ENCODE measurements at places on chromosomes 2 and 18.

DNA sequence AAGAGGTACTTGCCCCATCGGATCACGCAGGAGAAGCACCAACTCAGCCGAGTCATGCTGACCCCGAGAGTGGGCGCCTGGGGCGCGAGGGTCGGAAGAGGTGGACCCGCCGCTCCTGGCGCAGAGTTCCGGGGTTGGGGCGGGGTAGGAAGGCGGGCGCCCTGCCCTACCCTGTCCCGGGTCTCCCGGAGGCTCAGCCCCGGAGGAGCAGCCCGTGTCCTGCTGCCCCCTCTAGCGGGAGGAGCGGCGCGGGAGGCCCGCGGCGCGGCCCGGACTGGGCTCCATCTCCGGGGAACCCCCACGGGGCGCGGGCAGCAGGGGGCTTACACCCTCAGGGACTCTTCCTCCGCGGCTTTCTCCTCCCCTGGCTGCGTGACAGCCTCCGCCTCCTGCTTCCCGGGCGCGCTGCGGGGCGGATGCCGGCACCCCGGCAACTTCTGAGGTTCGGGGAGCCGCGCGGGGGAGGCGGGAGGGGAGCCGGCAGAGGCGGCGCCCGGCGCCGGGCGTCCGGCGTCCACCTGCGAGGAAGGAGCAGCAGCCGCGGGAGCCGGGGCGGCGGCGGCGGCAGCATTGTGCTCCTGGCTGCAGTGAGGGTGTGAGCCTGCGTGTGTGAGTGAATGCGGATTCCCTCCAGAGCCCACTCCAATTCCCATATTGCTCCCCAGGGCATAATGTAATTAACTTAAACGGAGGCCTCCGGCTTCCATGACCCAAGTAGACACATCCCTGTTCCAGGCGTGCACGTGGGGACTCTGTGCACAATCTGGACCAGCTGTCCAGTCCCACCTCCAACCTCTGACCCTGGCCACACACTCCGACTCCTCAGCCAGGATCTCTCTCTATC is 7.6 kb upstream of the TNS1 start:
- DNase-seq, result peak; percentile 30

DNA sequence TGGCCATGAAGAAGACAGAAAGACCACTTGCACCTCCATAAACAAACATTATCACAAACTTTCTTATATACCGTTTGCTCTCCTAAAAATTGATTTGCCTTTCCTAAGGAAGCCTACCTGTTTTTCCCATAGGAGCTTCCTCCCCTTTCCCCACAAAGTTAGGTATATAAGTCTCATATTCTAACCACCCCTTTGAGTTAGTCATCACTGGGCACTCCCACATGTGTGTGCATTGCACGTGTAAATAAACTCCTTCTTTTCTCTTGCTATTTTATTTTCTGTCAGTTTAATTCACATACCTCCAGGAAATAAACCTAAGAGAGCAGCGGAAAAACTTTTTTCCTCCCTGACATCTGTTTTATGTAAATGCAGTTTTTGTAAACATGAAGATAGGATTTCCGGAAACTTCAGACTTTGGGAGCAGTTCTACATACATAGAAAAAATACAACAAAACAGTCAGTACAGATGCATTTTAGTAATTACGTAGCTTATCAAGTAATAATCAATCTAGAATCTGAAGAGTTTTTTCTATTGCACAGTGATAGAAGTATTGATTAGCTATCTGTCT is 46.6 kb downstream of the PLCL1 start:
- DNase-seq, result no peak

DNA sequence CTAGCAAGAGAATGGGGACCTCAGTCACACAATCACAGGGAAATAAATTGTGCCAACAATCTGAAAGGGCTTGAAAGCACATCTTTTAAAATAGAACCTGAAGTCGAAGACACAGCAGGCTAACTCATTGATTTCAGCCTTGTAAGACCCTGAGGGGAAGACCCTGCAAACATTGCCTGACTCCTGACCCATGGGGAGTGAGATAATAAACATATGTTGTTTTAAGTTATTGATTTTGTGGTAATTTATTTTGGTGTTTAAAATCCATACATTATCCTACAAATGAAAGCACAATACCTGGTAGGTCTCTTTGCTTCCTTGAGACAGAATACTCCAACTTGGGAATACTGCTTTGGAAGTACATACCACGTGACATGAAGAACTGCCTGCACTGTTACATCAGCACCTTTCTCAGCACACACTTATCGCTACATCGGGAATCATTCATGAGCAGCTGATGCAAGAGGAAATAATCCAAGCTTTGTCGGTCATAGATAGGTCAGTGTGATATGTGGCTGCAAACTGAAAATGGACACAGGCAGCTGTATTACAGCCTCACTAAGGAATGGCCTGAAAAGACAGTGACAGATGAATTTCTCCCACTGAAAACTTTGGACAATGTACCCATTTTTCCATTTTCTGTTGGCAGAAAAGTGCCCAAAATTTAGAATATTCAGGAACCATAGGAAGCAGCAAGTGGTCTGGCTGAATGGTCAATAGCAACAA is 494.5 kb upstream of the MAP2 start:
- DNase-seq, result no peak

GRCh38 chr2:74554820-74555531 is 456 bp downstream of the DOK1 start:
- no peak for DNase-seq

DNA sequence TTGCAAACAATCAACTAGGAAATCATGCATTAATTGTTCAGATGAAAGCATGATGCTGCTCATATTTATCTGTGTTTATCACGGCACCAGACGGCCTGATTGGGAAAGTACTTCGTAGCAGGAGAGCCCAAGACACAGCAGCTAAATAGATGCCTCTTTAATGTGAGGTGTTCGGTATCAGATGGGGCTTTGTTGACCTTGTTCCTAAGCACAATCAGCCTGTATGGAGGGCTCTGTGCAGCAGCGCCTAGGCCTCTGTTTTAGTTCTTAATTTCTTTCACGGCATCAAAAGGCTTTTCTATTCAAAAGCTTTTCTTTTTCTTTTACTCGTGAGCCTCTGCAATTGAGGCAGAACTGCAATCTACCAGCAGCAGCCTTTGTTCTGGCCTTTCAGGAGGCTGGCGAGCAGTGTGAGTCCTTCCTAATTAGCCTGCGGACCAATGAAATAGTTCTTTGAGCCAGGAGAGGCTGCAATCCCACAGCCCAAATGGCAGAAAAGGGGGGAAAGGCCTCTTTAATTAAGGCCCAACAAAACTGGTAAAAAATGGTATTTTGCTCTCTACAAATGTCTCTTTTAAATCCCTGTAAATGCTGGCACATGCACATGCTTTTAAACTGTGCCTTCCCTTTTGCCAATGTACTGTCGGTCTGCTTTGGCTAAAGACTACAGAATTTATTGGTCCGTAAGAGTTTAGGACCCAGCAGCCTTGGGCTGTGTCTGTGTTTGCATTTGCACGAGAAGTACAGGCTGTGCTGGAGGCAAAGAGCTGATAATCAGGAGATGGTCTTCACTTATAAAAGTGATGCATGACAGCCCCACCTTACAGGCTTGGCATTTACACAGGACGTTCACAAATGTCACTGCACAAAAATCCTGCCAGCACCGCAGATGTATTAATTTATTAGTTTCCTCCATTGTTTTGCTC is 159.6 kb downstream of the RND3 start:
- no peak for DNase-seq

DNA sequence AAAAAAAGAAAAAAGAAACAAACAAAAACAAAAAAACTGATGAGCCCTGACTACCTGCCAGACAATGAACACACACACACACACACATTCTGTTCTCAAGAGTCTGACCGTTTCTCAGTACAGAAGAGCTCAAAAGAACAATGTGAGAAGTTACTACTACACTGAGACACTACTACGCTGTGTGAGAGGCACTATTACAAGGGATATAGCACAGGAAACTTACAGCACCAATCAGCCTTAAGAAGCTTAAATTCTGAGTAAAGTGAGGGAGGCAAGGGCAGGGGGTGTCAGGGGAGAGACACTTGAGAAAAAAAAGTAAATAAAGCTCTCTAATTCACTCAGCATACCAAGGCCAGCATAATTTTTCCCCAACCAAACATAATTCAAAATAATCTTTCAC is 32.5 kb downstream of the WDR33 start:
- no peak for DNase-seq

DNA sequence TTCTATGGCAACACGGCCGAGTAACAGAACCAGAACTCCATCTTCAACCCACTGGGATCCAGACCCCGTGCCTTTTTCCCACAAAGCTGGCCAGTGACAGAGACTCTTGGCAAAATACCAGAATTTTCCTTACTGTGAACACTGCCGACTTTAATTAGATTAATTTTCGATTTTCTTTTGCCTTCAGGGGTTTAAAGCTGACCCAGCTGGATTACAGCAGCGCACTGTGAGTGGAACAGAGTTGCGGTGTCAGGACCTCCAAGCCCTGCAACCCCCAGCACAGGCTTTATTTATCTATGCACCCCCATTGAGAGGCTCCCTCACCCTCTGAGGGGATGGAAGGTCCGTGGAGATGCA is 36.4 kb downstream of the CTIF start:
- no peak for DNase-seq

- DNase-seq, result no peak
These were observed 22.6 kb downstream of the ADD2 start for GRCh38 chr2:70745276-70745825.

DNA sequence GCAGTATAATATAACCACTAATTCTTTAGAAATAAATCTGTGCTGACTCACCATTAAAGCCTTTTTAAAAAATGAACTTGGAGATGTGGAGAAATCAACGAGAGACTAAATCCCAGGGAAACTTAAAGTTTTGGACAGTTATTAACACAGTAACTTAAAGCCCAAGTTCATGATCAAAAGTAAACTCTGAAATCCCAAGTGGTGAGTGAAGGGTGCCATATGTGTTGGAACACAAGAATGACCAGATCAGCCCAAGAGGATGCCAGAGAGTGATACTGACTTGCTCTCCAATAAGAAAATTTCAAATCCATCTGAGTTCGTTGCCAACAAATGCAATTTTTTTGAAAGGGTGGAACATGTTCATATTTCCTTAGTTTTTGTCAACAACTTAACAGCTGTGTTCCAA is 838.1 kb upstream of the ACVR2A start:
- no peak for DNase-seq

- DNase-seq, result no peak
These were observed 108.8 kb downstream of the SPHKAP start for GRCh38 chr2:228072669-228073068.

GRCh38 chr2:111226876-111227700 is 106.4 kb downstream of the BCL2L11 start:
- DNase-seq, result no peak

DNA sequence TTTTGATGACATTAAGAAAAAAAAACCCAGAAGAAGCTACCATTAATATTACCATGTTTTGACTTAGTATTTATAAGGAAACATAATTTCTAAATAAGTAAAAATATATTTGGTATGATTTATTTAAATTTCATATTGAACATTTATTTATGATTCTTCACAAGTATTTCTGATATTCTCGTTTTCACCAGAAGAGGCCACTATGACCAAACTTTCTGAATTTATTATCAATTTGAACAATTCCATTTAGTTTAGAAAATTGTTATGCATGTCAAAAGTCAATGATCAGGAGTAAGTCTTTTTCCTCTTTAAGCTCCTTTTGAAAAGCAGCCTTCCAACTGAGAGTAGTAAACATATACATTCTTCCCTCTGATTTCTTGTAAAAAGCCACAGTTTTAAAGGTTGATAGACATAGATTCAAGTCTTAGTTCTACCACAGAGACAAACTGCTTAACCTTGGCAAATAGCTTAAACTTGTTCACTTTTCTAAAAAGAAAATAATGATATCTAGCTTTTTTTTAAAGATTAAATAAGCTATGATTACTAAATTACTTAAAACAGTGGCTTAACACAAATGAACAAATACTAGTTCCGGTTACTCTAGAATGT is 329.9 kb downstream of the TRIB2 start:
- no peak for DNase-seq

DNA sequence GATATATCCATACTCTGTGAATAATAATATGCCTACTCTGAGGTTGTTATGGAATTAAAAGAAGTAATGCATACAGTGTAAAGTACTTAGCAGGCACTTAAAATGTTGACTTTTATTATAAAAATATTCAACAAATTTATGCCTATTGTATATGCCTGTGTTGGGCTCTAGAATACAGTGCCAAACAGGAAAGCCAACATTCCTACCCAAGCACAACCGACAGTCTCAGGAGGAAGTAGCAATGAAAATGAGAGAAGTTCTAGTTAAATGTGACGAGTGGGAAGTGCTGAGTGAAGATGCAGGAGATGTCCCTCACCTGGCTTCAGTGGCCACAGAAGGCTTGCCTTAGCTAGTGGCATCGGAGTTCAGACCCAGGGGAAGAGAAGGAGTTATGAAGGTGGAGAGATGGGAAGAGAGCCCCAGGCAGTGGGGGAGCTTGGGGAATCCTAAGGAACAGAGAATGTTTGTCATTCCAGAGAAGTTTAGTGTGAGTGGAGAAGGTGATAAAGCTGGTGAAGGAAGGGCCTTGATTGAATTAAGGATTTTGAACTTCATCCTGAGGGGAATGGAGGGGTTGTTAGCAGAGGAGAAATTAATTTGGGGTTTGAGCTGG is 105.4 kb upstream of the CNGA3 start:
- no peak for DNase-seq

- DNase-seq, result no peak
These were observed 62.1 kb downstream of the SETBP1 start for GRCh38 chr18:44742718-44743311.

GRCh38 chr2:101187131-101187530 is 35.9 kb upstream of the TBC1D8 start:
- no peak for DNase-seq

DNA sequence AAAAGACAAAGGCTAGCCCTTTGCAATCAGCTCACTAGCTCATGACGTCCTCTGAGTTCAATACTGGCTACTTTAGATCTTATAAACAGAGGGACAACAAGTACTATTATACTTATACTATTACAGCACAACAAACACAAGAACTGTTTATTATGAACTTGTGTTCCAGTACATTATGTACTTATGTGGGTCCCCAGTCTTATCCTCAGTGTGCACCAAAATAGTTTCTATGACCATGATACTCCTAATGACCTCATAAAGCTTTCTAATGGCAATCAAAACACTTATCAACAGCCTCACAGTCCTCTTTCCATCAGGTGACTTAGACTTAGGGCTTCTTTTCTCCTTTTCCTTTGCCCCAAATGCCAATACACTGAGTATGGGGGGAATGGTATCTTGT is 614.4 kb downstream of the CNTNAP5 start:
- no peak for DNase-seq

DNA sequence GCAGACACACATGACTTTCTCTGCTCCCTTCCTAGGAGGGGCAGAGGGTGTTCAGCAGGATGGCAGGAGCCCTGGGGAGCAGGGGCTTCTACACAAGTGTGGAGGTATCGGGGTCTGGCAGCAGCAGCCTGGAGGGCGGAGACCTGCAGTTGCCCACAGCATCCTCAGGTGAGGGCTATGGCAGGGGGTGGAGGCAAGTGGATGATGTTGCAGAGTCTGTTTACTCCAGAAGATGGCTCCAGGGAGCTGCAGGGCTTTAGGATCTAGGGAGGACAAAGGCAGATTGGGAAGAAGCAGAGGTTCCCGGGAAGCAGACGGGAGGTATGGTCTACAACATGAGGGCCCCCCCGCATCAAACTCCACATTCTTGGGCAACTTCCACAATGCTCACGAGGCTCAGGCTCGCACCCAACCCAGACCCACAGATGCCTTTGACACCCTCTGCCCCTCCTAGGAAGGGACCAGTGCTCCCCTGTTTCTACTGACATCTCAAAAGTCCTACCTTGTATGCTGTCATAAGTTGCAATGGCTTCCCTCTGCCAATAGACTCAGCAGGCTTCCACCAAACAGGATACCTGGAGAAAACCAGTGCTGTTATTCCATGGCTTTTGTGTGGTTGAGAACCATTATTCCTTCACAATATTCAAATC is 12.0 kb upstream of the ATP6V1C2 start:
- no peak for DNase-seq

GRCh38 chr2:207144173-207144785 is 21.5 kb downstream of the KLF7 start:
- DNase-seq, result no peak

Data from GM18507 (cell line).